ENCODE measurements at places on chromosomes 1 and 21. TPM values are rescaled to one million over a fixed set of nuclear protein-coding genes. Genes with fewer than 3 reads are reported as not detected.

DNA sequence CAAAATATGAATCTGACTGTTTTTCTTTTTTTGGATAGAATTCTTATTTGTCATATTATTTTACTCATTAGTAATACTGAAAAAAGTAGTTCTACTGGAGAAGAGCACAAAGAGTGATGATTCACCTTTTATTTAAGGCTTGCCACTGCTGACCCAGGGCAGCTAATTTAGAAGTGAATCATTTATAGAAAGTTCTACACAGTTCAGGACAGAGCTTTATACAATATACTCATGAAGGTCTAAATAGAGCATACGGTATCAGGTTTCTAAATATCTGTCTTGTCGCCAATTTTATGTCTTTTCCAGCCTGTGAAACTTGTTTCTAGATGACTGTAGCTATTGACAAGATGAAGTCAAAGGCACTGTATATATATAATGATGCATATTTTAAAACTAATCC is 25.0 kb downstream of the GIPC2 start:
- DNase-seq: no peak

GRCh38 chr1:155272466-155273342 is 600 bp downstream of the CLK2 start:
- no peak for DNase-seq

DNA sequence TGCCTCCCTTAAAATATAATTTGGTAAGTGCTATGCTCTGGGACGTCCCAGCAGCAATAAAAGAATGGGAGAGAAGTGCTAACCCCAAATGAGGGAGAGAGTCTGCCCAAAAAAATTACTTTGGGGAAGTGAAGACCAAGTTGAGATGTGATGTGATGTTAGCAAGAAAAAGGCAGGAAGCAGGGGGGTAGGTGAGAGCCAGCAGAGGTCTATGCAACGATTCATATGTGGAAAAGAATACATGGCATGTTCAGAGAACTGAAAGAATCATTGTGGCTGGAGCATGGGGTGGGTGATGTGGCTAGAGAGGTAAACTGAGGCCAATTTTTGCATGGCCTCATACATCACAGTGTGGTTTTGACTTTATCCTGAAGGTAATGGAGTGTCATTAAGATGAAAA is 5.6 kb upstream of the CTPS1 start:
- DNase-seq: no peak

DNA sequence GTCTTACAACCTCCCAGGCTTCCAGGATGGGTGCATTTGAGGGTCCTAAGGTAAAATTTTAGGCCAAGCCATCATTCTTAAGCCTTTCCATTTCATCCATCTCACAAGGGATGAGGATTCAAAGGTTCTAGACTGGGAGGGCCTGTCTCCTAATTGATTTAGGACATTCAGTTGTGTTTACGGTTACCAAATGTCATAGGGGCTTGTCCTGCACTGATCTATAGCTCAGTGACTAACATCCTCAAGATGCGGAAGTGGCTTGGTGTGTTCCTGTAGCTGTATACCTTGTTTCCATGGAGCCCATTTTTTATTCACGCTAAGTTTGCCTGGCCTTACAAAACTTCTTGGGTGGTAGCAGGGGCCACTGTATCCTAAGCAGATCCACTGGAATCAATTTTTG is 52.8 kb downstream of the DUSP10 start:
- DNase-seq: no peak

DNA sequence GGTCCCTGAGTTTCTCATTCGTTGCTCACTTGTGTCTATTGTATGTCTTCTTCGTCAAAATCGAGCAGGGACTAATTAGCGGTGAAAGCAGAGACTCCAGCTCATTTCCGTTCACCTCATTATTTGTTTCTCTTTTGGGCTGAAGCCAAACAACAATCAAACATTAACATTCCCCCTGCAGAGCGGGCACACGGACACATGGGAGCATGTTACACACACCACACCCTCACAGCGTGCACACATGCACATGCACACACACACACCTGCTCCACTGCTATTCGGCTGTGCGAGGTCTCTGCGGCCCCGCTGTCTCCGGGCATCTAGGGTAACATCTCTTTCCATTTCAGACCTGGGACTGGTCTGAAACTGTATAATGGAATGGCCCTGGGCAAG is 58.5 kb upstream of the LRRC8D start:
- no peak for DNase-seq

DNA sequence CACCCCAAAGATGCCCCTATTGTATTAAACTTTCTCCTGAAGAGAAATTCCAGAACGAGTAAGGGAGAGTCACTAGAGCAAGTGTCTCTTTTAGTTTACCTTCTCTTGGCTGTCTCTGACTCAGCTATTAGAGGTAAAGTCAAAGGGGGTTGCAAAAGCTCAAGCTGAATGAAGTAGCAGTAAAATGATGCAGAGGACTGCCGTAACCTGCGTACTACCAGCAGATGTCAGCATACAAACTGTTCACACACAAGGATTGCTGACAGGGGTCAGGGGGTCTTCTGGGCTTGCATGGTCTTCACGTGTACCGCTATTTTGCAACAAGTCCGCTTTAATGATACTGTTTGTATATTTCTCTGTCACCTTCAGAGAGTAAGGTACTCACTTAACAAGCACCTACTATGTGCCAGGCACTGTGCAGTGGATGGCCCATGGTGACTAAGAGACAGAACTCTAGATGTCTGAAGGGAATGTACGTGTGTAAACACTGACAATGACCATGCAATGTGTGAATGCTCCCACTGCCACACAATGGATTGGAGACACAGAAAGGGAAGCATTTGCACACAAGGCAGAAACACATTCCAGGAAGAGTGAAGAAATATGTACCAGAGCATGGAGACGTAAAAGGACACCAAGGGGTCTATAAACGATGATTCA is 34.9 kb downstream of the CHML start:
- peak; percentile 66 for DNase-seq

- no peak for DNase-seq
Measured at GRCh38 chr1:79785561-79785960, 779.0 kb upstream of the ADGRL4 start.

- DNase-seq: peak; percentile 6
Measured at GRCh38 chr1:94670273-94670672, 128.7 kb upstream of the F3 start.

- no peak for DNase-seq
Measured at GRCh38 chr21:34504595-34504994, 7.4 kb downstream of the KCNE1 start.

- DNase-seq: peak; percentile 85
Measured at GRCh38 chr1:3352299-3352951, 102.0 kb upstream of the ARHGEF16 start.

DNA sequence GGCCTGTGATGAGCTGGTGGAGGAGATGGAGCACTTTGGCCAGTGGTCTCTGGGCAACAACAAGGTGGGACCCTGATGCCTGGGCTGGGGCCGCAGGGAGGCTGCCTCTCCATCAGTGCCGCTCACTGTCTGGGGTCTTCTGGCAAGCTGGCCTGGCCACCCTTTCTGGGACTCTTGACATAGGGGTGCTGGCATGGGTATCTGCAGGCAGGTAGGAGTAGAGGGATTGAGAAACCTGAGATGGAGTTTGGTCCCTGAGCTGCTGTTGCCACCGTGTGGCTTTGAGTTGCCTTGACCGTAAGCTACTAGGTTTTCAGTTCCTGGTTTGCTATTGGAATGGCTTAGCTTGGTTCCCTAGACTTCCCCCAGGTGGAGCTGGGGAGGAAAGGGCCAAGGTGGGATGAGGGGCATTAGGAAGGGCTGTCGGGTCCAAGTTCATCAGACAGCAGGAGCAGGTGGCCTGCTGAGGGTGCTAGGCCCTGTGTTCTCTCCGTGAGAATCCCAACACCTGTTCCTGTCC is 13.2 kb upstream of the MFN2 start:
- DNase-seq: peak; percentile 94

DNA sequence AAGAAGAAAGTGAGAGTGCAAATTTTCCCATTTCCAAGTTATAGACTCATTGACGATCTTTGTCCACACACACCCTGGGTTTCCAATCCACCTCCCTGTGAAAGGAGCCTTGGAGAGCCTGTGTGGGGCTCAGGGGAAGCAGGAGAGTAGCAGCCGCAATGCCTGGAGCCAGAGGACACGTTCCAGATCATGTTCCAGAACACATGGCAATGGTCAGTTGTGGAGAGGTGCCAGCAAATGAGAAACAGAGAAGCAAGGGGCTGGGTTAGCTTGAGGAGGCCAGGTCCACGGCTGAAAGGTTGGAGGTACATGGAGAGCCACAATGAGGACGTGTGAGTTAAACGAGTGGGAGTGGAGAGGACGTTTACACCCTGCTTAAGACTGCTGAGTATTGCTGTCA is 33.0 kb upstream of the SIPA1L2 start:
- DNase-seq: no peak

DNA sequence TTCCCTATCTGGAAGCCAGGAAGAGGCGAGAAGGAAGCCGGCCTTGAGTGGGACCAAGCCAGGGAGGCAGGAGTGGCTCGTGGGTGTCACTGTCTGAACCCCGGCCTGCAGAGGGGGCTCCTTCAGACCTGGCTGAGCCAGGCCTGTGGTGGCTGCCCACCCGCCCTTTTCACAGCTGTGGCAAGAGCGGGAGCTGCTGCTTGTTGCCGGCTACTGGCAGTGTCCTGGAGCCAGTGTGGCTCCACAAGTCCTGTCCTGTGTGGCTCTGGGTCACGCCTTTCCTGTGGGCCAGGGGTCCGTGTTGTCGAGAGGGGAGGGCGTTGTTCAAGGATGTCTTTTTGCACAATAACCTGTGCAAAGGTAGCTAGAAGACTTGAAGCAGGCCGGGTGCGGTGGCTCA is 1.3 kb downstream of the PFKL start:
- no peak for DNase-seq

GRCh38 chr1:229657993-229658755 is 32.1 kb downstream of the URB2 start:
- DNase-seq: no peak

DNA sequence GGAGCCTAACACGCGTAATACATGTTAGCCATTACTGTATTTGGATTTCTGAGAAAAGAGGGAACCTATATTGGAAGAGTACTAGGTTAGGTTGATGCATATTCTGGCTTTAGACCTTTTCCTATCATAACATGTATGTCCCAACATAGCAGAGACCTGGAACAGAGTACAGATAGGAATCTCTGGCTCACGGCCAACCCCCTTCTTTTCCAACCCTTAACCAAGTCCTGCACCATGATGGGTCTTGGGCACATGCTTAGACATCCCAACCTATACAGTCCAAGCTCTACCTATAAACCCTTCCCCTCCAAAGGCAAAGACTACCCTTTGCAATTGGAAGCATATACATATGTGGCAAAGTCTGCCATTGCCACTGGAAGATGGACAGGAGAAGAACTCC is 227.9 kb downstream of the TM2D1 start:
- DNase-seq: no peak

DNA sequence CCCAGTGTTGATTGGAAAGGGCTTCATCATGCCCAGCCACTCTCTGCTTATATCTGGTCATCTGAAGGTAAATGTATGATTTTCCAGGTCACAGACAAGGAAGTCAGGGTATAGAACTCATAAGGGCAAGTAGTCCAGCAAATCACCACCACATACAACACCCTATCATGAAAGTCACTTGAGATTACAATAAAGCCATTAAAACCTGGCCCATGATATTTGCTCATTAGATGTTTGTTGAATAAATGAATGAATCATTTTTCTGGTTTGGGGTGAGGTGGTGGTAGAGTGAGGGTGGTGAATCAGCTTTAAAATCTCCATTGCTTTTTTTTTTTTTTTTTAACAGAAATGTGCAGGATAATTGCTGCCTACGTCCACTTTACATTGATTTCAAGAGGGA is 91.9 kb downstream of the TGFB2 start:
- DNase-seq: no peak

DNA sequence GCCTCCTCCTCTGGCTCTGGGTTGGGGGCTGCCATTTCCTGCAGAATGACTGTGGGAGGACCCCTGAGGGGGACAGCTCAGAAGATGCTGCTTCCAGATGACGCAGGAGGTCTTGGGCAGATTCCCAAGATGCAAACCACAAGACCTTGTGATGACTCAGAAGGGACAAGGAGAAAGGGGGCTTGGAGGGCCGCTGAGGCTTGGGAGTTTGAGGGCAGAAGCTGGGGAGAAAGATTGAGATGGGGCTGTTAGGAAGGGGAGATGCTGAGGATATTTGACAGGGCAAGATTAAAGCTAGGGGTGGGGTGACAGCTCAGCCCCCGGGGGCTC is 7.5 kb downstream of the PTPRU start:
- no peak for DNase-seq

DNA sequence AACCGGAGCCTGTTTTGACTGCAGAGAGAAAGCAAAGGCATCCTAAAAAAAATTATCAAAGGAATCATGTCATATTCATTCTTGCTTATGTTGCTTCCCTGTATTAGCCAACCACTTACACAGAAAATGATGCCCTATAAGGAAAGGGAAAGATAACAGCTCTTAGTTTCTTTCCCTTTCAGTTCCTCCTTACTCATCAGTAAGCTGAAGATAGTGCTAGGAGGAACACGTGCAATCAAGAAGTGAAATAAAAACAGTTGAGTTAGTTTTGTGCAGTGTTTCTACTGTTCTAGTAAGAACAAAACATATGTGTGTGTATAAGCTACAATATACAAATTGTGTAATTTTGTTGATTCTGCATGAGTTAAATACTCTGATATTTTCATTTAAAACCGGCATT is 45.3 kb upstream of the MTF2 start:
- no peak for DNase-seq

GRCh38 chr1:29642519-29642918 is 406.2 kb downstream of the PTPRU start:
- peak; percentile 23 for DNase-seq

DNA sequence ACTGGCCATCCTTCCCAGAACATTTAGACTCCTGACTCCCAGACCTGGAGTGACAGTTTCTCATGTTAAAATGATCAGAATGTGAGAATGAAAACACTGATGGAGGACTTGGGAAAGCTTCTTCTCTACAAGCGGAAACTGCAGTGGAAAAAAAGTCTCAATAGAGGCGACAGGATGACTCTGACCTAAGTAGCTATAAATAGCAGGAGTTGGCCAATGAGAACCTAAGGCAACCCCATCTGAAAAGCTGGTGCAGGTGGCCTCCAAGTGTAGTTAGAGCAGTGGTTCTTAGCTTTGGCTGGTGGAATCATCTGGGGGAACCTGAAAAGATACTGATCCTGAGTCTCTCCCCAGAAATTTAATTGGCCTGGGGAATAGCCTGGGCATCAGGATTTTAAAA is 44.2 kb upstream of the EXOSC10 start:
- DNase-seq: no peak

MYOG gene
- total RNA-seq: not detected

ADORA1 gene
- 2.0 TPM for total RNA-seq

LRRC71 gene
- not detected for total RNA-seq

MLLT11 gene
- total RNA-seq: 16.5 TPM

FAM167B gene
- total RNA-seq: 1.1 TPM

PAPPA2 gene
- 1.6 TPM for total RNA-seq

MTR gene
- total RNA-seq: 28.5 TPM
